SW 1271 (cell line): ENCODE measurements at places on chromosomes 11 and 22.

- DNase-seq = no peak
These were observed 169.0 kb upstream of the GRK3 start for GRCh38 chr22:25395468-25395867.

DNA sequence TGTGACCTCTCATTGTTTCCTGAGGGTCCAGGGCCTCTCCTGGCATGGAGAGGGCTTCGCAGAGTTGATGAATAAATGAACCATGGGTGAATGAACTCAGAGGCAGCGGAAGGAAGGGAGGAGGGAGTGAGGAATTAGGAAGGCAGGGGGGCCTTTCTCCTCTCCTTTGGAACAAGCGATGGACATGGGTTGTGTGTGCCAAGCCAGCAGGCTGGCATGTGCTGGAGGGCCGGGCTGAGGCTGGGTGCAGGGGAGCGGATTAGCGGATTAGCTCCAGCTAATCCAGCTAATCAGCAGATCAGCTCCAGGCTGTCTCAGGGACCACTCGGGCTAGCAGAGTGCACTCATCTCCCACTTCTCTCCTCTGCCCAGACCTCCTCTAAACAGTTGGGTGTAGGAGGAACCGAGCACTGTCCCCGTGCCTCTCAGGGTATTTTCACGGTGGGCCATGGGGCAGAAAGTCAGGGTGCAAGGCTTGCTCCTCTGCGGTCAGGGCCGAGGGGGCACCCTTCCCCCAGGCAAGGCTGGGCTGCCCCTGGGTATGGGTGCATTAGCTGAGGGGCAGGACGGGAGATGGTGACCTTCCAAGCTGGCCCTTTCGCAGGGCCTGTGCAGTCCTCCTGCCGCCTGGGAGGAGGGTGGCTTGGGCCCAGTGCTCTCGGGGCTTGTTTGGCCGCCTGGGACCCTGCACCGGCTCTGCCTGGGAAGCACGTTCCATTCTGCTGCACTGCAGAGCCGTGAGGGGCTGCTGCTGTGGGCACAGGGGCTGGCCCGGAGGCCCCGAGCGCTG, 120.3 kb upstream of the B3GAT1 start:
- no peak for DNase-seq

- no peak for DNase-seq
These were observed 3.2 kb upstream of the CST6 start for GRCh38 chr11:66008468-66009101.

- DNase-seq = no peak
These were observed 15.3 kb downstream of the BLID start for GRCh38 chr11:122100756-122101080.

GRCh38 chr11:85076535-85077330, 550.4 kb downstream of the DLG2 start:
- no peak for DNase-seq

DNA sequence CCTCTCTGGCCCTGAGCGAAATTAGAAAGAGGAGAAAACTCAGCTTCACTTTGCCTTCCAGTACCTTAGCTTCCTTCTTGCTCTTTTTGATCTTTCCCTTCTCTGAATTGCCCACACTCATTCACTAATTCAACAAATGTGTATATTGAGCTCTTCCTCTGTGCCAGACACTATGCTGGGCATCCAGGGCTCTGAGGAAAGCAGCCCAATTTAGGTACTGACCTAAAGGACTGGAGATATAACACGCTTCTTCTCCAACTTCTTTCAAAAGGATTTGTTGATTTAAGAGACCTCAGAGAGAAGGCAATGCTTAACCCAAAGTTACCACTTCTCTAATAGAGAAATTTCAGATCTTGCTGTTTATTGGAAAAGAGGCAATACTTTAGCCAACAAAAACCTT, 103.6 kb downstream of the TMPRSS5 start:
- no peak for DNase-seq

DNA sequence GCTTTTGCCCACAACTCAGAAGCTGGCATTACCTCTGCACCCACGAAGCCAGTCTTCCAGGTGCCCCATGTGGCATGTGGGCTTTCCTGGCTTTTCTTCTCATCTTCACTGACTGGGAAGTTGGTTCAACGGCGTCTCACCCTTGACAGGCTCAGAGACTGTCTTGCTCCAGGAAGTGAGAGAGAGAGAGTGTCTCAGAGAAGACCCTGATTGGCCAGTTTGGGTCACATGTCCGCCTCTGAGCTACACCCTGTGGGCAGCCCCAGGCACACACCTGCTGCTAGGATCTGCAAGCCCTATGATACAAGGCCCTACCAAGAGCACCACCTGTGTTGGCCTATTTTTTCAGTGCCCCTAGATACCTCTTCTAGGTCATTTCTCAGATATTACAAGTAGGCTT, 39.0 kb downstream of the RTL6 start:
- DNase-seq = no peak

DNA sequence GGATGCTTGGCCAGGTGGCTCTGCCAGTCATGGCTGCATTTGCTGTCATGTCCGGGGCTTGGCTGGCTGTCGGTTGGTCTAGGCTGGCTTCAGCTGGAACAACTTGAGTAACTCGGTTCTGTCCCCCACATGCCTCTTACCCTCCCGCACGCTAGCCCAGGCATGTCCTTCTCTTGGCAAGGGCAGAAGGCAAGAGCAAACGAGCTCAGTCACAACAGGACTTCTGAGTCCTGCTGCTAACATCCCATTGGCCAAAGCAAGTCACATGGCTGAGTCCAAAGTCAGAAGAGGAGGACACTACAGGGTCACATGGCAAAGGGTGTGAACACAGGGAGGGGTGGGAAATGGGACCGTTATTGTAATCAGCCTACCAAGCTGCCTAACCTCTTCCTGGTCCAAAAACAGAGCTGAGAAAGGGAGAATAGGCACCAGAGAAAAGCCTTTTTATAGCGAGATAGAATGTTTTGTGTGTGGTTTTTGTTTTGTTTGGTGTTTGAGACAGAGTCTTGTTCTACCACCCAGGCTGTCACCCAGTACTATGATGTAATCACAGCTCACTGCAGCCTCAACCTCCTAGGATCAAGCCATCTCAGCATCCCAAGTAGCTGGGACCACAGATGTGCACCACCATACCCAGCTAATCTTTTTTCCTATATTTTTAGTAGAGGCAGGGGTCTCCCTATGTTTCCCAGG, 81.9 kb downstream of the MN1 start:
- DNase-seq = no peak

DNA sequence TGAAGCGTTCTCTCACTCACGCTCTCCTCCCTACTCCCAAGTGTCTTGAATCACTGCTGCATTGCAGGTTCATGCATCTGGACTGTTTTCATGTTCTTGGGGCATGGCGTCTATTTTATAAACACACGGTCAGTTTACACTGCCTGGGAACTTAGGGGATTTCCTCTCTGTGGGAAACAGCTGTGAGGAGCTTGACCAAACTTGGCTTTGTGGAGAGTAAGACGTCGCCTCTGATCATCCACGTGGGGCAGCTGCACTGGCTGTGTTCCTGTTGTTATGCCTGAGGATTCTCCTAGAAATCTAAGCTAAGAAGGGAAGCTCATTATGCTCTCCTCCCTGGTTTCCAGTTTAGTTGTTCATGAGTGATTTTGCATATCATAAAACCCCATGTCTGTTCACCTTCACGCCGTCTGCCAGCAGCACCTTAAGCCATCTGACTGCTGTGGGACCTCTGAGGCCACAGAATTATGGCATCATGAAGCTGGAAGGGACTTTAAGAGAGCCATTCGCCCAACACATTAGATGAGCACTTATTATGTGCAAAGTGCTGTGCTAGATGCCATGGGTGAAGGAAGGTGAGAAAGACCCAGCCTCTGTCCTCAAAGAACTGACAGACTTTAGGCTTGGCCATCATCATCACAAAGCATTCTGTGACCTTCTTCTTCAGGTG, 38.8 kb upstream of the POU2AF1 start:
- DNase-seq = no peak

GRCh38 chr11:74678041-74678440, 53.2 kb downstream of the CHRDL2 start:
- DNase-seq = no peak

GRCh38 chr22:35621451-35621850, 4.3 kb upstream of the MB start:
- no peak for DNase-seq

DNA sequence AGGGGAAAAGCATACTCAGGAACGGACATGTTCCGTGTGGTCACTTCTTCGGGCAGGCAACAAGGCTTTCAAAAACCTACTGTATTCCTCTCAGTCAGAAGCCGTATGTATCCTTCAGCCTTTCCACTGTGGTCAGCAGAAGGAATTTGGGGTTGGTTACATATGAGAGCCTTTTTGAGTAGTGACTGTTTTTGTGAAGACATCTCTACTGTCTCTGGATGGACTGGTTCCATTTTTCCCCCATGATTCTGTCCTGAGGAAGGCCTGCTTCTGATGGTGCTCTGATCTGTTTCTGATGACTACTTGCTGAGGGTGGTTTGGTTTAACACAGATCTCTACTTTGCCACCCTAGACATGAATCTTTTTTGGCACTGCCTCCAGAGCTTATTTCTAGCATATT, 63.7 kb upstream of the HORMAD2 start:
- no peak for DNase-seq

DNA sequence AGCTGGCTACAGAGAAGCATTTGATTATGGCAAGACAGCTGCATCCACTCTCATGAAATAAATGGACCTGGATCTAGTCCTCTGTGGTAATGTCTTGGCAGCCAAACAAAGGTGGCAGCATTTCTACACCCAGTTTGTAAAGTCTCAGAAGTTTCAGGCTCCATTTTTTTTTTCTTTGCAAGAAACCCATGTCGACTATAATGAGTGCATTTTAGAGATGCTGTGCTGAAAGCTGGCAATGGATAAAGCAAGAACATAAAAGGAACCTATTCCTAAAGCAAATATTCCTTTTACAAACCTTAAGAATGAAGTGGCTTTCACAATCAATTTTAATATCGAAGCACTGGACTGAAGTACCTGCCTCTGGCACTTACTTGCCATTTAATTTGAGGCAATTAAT, 33.5 kb downstream of the THAP12 start:
- no peak for DNase-seq

DNA sequence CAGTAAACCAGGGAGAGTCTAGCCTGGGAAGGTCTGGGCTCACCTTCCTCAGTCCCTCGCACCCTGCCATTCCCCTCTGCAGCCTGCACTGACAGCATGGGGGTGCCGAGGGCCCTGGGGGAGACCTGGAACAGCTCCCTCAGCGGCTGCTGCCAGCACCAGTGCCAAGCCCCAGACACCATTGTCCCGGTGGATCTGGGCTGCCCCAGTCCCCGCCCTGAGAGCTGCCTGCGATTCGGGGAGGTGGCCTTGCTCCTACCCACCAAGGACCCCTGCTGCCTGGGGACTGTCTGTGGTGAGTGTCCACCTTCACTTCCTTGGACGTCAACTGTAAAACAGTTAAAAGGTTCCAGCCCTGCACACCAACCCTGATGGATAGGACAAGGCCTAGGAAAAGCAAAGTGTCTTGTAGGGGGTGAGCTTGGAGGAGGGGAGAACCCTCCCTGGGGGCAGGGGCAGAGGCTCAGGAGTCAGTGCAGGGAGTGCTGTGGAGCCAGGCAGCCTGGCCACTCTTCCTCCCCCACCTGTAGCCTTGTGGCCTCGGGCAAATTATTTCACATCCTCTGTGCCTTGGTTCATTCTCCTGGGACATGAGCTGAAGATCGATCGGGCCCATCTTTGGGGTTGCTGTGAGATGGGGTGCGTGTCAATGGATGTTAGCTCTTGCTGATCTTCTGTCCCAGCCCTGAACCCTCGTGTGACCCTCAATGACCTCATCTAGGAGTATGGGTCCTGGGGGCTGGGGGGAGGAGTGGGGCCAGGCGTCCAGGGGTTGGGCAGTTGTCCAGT, 85.2 kb upstream of the MYOD1 start:
- DNase-seq = no peak

DNA sequence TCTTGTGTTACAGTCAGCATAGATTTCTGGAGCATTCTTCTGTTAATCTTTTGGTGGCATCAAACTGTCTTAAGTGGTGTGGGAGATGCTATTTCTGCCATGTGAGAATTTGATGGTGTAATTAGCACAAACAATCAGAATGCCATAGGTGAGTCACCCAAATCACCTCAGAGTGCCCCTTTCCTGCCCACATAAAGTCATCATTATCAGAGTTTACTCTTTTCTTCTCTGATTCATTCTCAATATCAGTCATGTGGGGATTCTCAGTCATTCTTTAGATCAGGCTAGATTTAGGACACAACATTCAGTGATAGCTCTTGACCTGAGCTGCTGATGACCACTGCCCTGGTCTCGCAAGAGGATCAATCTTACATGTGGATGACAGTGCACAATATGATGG, 23.7 kb upstream of the MS4A6A start:
- no peak for DNase-seq

DNA sequence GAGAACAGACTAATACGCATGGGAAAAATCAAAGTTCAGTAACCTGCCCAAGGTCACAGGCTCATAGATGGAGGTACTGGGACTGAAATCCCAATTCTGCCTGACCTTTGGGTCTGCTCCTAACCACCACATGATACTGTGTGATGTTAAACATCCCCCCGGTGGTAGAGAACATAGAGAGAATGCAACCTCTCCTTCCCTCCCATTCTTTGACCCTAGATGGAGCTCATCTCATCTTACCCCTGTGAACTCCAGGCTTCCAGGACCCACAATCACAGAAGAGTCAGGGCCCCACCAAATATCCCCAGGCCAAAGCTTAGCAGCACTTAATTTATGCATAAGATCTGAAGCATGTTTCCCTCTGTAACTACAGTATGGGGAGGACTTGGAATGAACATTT, 198.5 kb downstream of the MYO18B start:
- DNase-seq = no peak

DNA sequence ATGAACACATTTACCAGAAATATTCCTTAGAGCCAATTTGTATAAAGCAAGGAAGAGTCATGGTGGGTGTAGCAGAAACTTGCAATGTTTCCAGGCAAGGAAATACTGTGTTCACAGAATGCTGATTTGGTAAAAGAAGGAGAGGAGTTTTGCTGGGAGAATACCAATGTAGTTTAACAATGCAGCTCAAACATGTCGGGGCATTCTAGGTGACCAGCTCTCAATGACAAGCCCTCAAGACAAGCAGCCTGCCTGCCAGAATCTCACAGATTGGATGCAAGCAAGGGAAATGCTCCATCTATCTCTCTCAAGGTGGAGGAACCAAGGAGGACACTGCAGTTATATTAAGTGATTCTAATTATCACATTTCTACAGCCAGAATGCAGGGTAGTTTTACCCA, 190.4 kb downstream of the MAML2 start:
- no peak for DNase-seq

DNA sequence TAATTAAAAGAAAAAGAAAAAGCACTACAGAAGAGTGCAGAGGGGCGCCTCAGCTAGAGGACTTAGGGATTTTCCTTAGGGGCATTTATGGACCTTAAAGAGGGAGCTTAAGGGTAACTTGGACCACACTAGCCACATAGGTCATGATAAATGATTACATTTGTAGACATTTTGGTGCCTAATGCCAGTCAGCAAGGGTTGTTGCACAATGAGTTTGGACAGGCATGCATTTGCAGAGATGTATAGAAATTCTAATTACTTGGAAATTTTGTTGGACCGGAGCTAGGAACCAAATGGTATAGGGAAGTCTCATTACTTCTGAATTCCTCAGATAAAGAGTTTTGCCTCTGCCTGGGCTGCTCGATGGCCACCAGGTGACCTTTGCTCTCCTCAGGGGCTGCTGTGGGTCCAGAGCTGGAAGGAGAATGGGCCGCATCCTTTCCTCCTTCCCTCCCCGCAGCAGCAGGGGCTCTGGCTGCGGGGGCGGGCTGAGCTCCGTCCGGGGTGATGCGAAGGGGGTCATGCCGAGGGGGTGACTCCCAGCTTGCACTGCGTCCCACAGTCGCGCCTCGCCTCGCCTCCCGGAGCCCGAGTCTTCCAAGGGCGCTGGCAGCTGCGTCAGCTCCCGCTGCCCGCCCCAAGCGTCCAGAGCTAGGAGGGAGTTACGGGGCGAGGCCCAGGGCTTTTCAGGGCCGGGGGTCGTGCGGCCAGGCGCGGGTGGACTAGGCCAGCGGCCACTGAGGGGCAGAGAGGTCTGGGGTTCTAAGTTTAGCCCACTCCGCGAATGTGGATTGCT, 20.3 kb upstream of the MALAT1 start:
- DNase-seq = no peak
